ENCODE measurements at places on chromosomes 7 and 10.

- no peak for DNase-seq
Measured at GRCh38 chr10:51638737-51639136, 60.7 kb downstream of the CSTF2T start.

DNA sequence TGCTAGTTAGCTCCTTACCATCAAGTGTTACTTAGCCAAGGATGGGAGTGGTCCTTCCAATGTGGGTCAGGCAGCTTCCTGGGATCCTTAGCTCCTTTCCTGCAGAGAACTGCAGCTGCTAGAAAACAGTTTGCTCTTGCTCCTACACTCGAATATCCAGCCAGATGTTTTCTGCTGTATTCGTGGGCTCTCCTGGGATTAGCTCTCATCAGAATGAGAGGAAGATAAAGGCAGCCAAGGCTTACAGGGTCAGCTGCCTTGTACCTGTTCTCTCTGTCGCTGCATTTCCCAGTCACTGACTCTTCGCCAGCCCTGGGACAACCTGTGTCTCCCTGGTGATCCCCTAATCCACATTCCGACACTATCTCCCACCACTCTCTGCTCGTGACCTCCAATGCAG, 29.0 kb downstream of the NEUROD6 start:
- DNase-seq = no peak

DNA sequence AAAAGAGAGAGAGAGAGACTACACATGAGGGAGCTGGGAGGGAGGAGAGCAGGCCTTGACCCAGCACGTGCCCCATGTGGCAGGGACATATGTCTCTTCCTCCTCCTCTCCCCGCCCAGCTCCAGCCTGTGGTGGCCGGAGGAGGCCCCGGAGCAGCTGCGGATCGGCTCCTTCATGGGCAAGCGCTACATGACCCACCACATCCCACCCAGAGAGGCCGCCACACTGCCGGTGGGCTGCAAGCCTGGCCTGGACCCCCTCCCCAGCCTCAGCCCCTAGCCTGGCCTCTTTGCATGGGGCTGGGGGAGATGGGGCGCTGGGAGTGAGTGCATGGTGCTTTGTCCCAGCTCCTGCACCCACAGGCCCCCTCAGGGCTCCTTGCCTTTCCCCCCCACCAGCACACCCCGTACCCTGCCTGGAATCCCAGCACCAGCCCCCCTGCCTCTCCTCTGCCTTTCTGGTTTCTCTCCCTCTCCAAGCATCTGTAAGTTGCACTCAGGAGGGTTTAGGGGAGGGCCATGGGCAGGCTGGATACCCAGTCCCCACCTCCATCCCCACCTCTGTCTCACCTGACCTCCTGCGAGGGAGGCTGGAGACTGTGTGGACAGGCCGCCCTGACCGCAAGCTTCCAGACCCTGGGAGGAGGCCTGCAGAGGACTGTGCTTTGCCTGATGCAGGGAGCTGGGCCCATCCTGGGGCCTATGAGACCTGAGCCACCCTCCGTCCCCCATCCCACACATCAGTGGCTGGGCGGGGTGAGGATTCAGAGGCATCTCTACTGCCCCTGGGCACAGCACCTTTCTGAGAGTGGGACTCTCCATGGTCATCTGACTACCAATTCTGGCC, 4.8 kb downstream of the UPK3B start:
- DNase-seq = no peak

GRCh38 chr7:97014145-97014750, 8.9 kb downstream of the DLX6 start:
- DNase-seq = no peak
